Activated T-cell treated with anti-CD3 and anti-CD28 coated beads for 4 hours (primary cell): ENCODE measurements at places on chromosomes 1 and 21.
A peak's percentile ranks its signal among the peaks of the same experiment; 100 is the strongest.

DNA sequence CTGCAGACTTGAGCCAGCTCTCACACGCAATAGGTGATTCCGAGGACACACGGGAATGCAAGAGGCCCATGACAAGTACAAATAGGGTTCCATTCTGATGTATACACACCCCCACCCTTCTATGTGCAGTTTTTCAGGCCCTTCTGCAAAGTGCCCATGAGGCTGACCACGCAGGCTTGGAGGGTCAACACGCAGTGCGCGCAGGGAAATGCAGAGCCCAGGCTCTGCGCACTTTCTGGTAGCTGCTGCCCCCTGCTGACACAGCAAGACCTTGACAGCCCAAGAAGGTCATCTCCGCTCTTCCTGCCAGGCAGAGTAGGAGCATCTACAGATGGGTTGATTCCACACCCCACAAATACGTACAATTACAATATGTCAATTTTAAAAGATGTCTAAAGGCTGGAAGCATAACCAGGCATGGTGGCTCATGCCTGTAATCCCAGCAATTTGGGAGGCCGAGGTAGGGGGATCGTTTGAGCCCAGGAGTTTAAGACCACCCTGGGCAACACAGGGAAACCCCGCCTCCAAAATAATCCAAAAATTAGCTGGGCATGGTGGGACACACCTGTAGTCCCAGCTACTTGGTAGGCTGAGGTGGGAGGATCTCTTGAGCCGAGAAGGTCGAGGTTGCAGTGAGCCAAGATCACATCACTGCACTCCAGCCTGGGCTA, 18.5 kb downstream of the SH3BP5L start:
- peak; percentile 25 for DNase-seq

GRCh38 chr1:204990721-204991341, 52.2 kb upstream of the CNTN2 start:
- DNase-seq: no peak

- no peak for DNase-seq
Measured at GRCh38 chr1:208637181-208637580, 393.0 kb upstream of the PLXNA2 start.

DNA sequence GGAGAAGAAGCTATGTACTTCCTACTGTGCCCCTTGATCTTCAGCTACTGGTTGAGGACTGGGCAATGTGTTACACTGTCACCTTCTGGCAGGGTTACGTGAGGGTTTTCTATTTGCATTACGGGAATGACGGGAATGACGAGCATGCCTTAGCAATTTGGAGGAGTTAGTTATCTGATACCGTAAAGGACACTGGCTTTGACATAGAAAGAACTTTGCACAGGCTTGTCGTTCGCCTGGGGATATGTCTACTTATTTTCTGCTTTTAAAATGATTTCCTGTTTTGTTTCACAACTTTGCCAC, 19.8 kb upstream of the ACBD6 start:
- no peak for DNase-seq

DNA sequence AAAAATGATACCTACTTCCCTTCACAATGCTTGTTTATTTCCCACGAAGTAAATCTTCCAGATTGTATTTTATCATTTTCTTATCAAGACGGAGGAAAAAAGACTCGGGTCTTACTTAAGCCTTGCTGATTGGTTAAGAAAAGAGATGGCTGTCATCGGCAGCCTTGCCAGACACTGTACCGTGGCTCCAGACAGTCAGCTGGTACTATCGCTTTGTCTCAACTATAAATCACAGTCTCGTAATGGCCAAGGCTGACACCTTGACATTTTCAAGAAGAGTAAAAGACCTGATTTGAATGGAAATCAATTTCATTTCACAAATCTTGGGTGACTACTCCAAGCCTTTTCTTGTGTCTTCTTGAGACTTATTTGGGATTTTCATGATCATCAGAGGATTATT, 868.0 kb downstream of the USP25 start:
- no peak for DNase-seq

- peak; percentile 11 for DNase-seq
Measured at GRCh38 chr1:220803401-220804201, 16.9 kb downstream of the MTARC1 start.

DNA sequence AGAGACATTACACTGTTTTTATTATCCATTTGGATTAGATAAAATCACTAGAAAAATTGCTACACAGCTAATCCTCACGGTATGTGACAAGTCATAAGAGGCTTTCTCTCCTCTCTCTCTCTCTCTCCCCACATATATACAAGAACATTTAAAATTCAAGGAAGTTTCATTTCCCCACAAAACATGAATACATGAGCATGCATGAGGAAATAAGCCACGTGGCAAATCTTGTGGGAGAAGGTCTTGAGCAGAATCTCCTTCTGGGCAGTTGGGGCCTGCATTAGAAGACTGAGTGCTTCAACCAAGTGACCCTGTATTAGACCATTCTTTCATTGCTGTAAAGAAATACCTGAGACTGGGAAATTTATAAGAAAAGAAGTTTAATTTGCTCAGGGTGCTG, 1313.1 kb downstream of the MRPL39 start:
- DNase-seq: no peak

GRCh38 chr1:111888740-111889376, 100.6 kb downstream of the KCND3 start:
- no peak for DNase-seq
